ENCODE measurements at places on chromosomes 2 and 18. TPM values are rescaled to one million over a fixed set of nuclear protein-coding genes. Genes with fewer than 3 reads are reported as not detected.

The DLGAP1 gene
- total RNA-seq = 17.6 TPM

The FSHR gene
- not detected for total RNA-seq

The VWC2L gene
- total RNA-seq = 0.15 TPM

The RFX8 gene
- 0.96 TPM for total RNA-seq

The STARD6 gene
- not detected for total RNA-seq

The DSC2 gene
- total RNA-seq = 72.9 TPM

The NEU2 gene
- total RNA-seq = not detected

The BOLL gene
- not detected for total RNA-seq

The SLC11A1 gene
- total RNA-seq = 14.4 TPM

The ALPP gene
- not detected for total RNA-seq

The RNASEH1 gene
- total RNA-seq = 21.0 TPM

The NT5DC4 gene
- not detected for total RNA-seq

- DNase-seq = no peak
Measured at GRCh38 chr18:57084331-57085271, 62.3 kb upstream of the BOD1L2 start.

GRCh38 chr2:240136671-240137292, 677 bp upstream of the COPS9 start:
- no peak for DNase-seq

DNA sequence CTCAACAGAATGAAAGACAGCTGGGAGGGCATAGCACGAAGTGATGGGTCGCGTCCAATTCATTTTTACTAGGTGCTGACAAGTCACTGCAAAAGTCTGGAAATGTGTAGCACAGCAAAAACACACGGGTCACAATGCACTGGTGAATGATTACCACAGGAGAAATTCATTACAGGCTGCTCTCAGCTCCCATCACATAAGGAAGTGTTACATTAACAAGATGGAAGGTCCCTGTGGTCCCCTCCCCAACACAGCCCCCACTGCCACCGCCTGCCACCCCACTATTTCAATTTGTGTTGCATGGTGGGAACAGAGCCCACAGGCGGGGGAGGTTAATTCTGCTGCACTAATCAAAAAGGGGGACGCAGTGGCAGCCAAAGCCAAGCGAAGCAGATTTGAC, 122.8 kb downstream of the NRP2 start:
- no peak for DNase-seq

DNA sequence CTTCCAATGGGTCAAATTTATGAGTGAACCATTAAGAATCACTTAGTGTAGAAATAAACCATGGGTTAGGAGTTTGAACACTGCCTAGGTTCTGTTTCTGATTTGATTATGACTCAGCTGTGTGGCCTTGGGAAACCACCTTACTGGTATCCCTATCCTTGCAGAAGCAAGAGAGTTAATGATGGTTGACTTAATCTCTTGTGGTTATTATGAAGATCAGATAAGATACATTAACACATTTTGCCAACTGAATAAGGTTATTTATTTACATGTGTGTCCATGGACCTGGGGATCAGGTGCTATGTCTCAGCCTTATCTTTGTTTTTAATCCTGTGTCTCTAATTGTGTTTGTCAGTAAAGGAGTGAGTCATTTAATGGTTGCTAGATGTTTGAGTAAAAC, 5.4 kb upstream of the KCNJ13 start:
- no peak for DNase-seq

DNA sequence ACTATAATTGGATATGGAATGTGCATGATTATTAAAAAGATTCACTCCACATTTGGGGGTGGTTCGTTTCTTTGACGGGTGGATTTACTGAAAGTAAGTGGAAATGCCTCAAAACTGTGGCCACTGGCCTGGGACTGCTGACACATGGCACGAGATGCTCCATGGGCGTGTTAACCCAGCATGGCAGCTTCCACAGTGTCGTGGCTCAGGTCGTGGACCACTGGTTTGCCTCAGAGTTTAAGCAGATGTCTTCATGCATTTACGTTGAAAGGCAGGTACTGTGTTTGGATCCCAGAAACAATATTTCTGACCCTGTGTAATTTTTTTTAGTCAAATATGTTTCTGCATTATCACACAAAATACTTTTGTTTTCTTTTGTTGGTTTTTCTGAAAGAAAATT, 242.0 kb downstream of the GBX2 start:
- DNase-seq = no peak

- no peak for DNase-seq
Measured at GRCh38 chr2:239801404-239802184, 223.5 kb downstream of the NDUFA10 start.

DNA sequence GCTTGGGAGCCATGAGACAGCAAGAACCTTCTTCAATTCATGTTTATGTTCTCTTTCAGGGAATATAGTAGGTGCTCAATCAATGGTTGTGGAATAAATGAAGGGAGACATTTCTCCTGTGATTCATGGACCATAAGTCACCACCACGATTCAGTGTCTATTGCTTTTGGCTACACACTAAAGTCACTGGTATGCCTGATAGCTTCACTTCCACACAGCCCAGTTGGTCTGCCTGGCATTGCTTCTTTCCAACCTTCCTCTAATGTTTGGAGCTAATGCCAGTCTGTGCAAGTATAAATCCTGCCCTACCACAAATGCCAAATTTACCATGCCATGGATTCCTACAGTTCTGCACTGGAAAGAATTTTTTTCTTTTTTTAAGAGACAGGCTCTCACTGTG, 1.3 kb upstream of the CXCR1 start:
- no peak for DNase-seq

DNA sequence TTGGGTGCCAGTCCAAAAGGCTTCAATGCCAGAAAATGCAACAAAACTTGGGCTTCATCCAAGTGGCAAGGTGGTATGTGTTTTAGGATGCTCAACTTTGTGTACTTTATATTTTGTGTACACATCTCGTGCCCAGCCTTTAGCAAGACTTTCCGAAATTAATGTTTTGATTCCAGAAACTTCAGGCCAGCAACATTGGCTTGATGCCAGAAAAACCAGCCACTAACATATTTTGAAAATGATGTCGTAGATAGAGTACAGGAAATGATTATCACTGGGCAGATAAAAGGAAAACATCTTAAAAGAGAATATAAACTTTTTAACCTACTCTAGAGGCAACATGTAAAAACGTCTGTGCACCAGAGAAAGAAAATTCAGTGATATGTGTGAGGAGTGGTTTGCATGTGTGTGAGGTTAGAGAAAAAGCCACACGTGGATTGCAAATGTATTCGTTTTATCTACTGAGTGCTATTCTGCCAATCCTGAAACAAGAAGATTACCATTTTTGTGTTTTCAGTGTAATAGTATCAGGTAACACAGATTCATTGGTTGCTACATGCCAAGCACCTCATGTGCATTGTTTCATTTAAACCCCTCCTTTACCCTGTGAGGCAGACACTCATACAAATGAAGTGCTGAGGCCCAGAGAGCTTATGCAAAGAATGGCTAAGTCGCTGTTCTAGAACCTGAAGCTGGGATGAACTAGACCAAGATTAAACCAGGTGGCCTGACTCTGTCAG, 264.8 kb downstream of the C1D start:
- no peak for DNase-seq

GRCh38 chr2:208049441-208049840, 24.1 kb upstream of the PLEKHM3 start:
- no peak for DNase-seq

DNA sequence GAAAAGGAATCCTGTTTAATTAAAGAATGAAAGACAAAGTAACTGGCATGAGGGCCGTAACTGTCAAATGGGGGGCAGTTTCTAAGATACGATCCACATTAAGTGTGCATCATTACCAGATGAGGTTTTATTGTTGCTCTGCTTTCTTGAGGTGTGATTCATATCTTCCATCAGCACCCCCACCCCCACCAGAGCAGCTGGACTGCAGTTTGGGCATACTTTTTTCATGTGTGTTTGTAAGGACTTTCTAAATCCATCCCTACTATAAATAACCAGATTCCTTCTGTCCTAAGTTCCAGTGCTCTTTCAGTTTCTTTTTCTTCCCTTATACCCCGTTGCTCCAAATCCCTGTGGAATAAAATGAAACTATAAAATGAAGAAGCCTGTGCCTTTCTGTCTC, 142.1 kb downstream of the CDCA7 start:
- no peak for DNase-seq

GRCh38 chr2:33391529-33392255, 84.8 kb upstream of the RASGRP3 start:
- DNase-seq = no peak

DNA sequence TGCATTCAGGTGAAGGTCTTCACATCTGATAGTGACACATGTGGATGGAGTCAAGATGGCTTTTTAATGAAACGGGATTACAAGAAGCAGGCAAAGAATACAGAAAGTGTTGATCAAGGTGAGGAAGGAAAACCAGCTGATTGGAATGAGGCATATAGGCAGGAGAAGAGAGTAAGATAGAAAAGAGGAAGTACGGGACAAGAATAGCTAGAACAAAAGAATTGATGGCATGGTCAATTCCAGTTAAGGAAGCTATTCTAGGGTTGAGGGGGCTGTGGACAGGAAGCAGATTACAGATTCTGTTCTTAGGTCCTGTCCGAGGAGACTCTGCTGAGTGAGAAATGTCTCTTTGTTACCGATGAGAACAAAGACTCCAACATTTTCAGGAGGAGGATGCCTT, 13.2 kb upstream of the NCK2 start:
- DNase-seq = no peak

- DNase-seq = no peak
Measured at GRCh38 chr2:213227458-213227857, 56.8 kb upstream of the SPAG16 start.

- DNase-seq = no peak
Measured at GRCh38 chr18:46832849-46833248, 76.0 kb upstream of the ST8SIA5 start.

DNA sequence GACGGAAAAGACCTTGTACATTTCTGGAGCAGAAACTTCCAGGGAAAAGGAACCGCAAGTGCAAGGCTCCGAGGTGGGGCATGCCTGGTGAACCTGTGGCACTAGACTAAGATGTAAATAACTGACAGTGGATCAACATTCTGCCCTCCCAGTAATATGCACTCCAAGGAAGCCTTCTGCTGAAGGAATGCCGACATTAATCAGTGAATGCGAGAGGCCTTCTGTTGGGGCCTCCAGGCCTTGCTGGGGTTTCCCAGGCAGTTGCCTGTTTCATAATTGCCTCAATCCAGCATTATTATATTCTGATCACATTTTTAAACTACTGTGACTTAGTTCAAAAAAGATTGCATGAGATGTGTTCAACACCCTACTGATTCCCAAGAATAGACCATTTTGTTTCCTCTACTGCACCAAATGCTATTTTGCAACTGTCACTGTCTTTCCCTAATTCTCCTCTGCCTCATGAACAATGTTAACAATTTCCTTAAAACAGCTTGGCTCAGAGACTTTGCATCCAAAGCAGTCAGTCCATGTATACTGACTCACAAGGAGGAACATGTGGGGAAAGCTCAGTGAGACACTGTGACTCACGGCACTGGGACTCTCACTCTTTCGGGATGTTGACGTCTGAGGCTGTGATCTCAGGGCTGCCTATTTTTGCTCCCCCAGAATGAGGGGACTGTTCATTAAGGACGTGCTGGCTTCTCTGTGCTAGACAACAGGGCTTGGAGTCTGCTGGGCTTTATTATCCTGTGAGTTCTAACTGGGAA, 10.5 kb upstream of the DSG2 start:
- DNase-seq = no peak

DNA sequence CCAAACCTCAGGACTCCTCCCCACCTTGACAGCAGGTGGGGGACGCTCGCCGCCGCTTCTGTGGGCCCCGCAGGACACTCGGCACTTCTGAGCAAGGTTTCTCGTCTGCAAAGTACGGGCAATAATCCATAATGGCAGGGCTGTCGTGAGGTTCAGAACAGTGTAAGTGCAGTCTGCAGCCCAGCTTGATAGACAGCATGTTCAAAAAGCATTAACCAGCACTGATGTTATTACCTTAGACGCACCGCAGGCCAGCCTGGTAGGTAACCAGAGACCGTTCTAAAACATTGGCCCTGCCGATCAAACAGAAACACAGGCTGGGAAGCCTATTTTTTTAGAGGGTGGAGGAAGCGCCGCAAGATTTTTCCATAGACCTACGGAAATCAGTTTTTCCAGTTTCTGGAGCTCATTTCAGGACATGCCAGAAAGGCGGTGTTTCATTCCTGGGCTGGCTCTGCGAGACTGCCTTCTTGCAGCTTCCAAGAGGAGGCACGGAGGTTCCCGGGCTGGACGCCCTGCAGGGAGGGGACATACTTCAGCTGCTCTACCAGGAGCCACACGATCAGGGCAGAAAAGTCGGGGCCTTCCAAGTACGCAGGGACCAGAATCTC, 148.7 kb downstream of the TPO start:
- DNase-seq = no peak

DNA sequence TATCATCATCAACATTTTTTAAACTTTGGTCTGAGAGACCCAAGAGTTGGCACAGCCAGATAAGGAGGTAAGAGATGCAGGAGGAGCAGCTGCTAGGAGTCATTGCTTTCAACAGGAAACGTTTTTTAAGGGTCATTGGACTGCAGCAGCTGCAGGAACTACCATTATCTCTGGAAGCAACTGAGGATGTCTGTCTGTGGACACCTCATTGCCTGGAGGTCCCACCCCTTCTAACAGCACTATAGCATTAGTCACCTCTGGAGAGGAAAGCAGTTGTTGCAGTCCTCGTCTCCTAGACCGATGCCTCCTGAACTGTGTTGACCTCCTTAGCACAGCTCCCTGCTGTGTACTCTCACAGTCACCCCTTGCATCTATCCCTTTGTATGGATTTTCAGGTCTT, 21.5 kb upstream of the FSHR start:
- DNase-seq = no peak

- DNase-seq = no peak
Measured at GRCh38 chr2:138676619-138677021, 103.6 kb downstream of the NXPH2 start.

DNA sequence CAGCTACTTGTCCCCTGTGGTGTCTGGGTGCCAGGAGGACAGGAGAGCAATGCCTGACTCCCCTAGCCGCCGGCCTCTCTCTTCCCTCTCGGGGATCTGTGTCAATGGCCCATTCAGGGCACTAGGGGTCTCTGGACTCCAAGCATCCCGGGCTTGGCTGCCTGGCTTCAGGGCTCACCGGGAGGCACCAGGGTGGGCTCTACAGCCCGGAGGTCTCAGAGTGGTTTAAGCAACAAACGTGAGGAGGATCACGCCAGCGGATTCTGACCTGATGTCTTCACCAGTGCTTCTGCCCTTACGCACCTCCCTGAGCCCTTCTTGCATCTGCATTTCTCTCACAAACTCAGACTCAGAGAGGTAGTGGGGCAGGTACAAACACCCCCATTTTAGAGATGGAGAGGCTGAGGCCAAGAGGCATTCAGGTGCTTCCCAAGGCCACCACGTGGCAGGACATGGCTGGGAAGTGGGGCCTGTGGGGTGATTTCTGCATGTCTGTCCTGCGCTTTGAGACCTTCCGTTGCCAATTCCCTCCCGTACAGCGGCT, 243.0 kb downstream of the CELF4 start:
- no peak for DNase-seq

DNA sequence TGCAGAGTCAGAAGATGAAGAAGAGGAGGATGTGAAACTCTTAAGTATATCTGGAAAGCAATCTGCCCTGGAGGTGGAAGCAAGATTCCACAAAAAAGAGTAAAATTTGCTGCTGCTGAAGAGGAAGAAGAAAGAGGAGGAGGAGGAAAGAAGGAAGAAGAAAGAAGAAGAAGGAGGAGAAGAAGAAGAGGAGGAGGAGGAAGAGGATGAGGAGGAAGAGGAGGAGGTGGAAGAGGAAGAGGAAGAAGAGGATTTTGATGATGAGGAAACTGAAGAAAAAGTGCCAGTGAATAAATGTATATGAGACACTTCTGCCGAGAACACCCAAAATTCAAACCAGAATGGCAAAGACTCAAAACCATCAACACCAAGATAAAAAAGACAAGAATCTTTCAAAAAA, 20.9 kb upstream of the TAF4B start:
- no peak for DNase-seq

GRCh38 chr18:10226971-10227370, 227.5 kb upstream of the APCDD1 start:
- DNase-seq = no peak
